ENCODE measurements at places on chromosomes 4 and X.

DNA sequence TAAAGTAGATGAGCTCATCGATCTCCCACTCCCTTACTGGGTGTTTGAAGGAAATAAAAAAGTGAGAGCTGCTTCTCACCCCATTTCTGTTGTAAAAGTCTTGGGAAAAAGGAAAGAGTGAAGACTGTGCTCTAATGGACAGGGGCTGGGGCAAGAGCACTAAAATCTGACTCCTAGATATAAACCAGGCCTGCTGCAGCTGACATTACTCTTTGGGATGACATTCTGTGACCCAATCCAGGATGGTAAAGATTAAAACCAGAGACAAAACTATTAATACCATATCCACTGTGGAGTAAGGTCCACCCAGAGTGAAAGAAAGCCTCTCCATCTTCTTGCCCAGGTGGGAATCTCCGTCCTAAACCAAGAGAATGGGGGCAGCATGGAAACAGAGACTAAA, 20.1 kb upstream of the NEUROG2 start:
- no peak overlapping the region for H3K4me3 ChIP-seq
- H3K4me1 ChIP-seq, result no peaks in the 10 kb centered on the region
- DNase-seq, result no peak

GRCh38 chr4:5465956-5466355, 242.4 kb downstream of the EVC2 start:
- DNase-seq, result no peak
- H3K27me3 ChIP-seq, result no peaks in the 10 kb centered on the region
- H3K4me3 ChIP-seq, result no peak overlapping the region
- H3K36me3 ChIP-seq, result no peaks in the 10 kb centered on the region
- H3K27ac ChIP-seq, result no peak overlapping the region
- no peaks in the 10 kb centered on the region for H3K4me1 ChIP-seq

- DNase-seq, result no peak
- no peaks in the 10 kb centered on the region for H3K27me3 ChIP-seq
- H3K4me1 ChIP-seq, result peaks cover 6% of the 10 kb centered on the region
- H3K27ac ChIP-seq, result no peak overlapping the region
- H3K36me3 ChIP-seq, result no peaks in the 10 kb centered on the region
These were observed 22.3 kb downstream of the TMEM31 start for GRCh38 chrX:103733017-103733416.

GRCh38 chrX:139506333-139506732, 24.2 kb upstream of the F9 start:
- no peaks in the 10 kb centered on the region for H3K27me3 ChIP-seq
- no peak overlapping the region for H3K4me3 ChIP-seq
- DNase-seq, result no peak
- no peaks in the 10 kb centered on the region for H3K4me1 ChIP-seq
- no peak overlapping the region for H3K27ac ChIP-seq

DNA sequence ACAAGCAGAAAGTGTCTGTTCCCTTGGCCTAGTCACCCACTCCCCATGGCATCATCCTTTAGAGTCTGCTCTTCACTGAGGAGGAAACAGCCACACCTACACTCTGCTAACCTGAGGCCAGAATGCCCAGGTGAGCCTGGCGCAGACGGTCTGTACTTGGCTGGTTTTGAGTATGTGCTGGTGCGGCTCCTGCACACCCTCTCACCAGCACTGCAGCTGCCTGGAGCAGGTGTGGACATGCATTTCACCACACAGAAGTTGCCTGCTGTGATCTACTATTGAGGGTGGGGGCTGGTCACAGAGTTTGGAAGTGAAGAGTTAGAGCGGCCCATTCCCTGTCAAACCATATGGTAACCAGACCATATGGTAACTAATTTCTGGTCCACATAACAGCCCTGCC, 39.5 kb downstream of the KANTR start:
- no peaks in the 10 kb centered on the region for H3K27me3 ChIP-seq
- H3K27ac ChIP-seq, result no peak overlapping the region
- DNase-seq, result no peak
- H3K4me3 ChIP-seq, result no peak overlapping the region
- no peaks in the 10 kb centered on the region for H3K36me3 ChIP-seq
- no peaks in the 10 kb centered on the region for H3K4me1 ChIP-seq

DNA sequence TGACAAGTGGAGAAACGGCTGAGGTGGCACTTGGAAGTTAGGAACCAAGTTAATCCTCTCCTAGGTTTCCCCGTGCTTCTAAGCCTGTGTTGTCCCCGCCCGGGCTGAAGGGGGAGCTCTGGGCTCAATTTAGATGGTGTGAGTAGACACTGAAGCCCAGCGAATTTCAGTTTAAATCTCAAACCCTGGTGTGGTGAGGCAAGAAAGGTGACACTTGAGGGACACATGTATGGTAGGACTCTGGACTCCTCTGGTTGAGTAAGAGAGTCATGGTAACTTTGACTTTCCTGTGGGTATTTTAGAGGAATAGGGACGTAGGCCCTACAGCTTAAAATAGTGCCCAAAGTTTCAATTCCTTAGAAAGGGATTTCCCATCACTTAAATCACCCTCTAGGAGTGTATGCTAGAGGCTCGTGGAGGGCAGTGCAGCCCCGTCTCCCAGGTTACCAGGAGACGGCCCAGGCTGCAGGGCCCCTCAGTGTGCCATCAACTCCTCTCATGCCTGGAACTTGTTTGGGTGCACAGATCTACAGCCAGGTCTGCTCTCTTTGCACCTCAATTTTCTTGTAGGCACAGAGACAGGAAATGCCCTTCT, 24.0 kb downstream of the HAND2 start:
- DNase-seq, result peak; percentile 83
- H3K4me1 ChIP-seq, result no peaks in the 10 kb centered on the region
- no peaks in the 10 kb centered on the region for H3K27me3 ChIP-seq
- H3K4me3 ChIP-seq, result peak overlapping the region; percentile 54
- H3K27ac ChIP-seq, result peak overlapping the region; percentile 88

DNA sequence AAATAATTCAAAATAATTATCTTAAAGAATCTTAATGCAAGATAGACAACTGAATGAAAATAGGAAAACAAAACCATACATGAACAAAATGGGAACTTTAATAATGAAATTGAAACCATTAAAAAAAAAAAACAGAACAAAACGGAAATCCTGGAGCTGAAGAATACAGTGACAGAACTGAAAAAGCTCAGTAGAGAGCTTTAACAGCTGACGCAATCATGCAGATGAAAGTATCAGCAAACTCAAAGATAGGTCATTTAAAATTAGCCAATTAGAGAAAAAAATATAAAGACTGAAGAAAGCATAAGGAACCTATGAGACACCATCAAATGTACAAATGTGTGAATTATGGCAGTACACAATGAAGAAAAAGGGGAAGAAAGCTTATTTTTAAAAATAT, 18.8 kb downstream of the SLC25A31 start:
- H3K4me3 ChIP-seq, result no peak overlapping the region
- H3K27me3 ChIP-seq, result no peaks in the 10 kb centered on the region
- no peak for DNase-seq
- no peaks in the 10 kb centered on the region for H3K36me3 ChIP-seq
- no peaks in the 10 kb centered on the region for H3K4me1 ChIP-seq

DNA sequence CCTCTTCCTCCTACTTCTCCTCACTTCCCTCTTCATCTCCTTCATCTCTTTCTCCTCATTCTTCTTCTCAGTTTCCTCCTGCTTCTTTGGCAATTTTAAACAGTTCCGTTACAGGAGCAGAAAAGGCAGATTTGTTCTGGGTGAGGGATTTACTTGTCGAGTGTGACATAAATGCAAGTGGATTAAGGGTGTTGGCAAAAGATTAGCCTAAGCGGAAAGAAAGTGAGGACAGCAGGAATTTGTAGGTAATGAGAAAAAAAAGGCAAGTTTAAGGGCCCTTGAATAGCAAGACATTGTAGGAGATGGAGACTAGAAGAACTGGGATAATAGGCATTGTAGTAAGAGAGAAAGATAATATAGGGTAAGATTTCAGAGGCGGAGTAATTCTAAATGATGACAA, 841.6 kb downstream of the RAPGEF2 start:
- no peaks in the 10 kb centered on the region for H3K36me3 ChIP-seq
- no peak overlapping the region for H3K4me3 ChIP-seq
- no peaks in the 10 kb centered on the region for H3K27me3 ChIP-seq
- no peak overlapping the region for H3K27ac ChIP-seq
- DNase-seq, result no peak
- no peaks in the 10 kb centered on the region for H3K4me1 ChIP-seq

- no peaks in the 10 kb centered on the region for H3K4me1 ChIP-seq
- H3K27ac ChIP-seq, result no peak overlapping the region
- H3K27me3 ChIP-seq, result no peaks in the 10 kb centered on the region
These were observed 142.5 kb upstream of the MAB21L2 start for GRCh38 chr4:150439451-150439933.

DNA sequence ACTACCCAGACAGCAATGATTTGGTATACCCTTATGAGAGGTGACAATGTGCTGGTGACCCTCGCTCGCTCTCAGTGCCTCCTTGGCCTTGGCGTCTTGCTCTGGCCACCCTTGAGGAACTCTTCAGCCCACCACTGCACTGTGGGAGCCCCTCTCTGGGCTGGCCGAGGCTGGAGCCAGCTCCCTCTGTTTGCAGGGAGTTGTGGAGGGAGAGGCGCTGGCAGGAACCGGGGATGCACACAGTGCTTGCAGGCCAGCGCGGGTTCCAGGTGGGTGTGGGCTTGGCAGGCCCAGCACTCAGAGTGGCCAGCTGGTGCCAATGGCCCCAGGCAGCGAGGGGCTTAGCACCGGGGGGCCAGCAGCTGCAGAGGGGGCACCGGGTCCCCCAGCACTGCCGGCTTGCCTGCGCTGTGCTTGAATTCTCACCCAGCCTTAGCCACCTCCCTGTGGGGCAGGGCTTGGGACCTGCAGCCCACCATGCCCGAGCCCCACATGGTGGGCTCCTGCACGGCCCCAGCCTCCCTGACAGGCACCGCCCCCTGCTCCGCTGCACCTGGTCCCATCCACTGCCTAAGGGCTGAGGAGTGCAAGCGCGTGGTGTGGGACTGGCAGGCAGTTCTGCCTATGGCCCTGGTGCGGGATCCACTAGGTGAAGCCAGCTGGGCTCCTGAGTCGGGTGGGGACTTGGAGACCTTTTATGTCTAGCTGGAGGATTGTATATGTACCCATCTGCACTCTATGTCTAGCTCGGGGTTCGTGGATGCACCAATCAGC, 857.0 kb upstream of the IGFBP7 start:
- no peak overlapping the region for H3K4me3 ChIP-seq
- H3K27me3 ChIP-seq, result no peaks in the 10 kb centered on the region
- H3K27ac ChIP-seq, result no peak overlapping the region
- H3K4me1 ChIP-seq, result no peaks in the 10 kb centered on the region
- H3K36me3 ChIP-seq, result no peaks in the 10 kb centered on the region

- H3K4me3 ChIP-seq, result no peak overlapping the region
- no peaks in the 10 kb centered on the region for H3K27me3 ChIP-seq
- no peaks in the 10 kb centered on the region for H3K36me3 ChIP-seq
- no peak for DNase-seq
- H3K27ac ChIP-seq, result no peak overlapping the region
These were observed 20.2 kb upstream of the LRBA start for GRCh38 chr4:151035328-151035727.

DNA sequence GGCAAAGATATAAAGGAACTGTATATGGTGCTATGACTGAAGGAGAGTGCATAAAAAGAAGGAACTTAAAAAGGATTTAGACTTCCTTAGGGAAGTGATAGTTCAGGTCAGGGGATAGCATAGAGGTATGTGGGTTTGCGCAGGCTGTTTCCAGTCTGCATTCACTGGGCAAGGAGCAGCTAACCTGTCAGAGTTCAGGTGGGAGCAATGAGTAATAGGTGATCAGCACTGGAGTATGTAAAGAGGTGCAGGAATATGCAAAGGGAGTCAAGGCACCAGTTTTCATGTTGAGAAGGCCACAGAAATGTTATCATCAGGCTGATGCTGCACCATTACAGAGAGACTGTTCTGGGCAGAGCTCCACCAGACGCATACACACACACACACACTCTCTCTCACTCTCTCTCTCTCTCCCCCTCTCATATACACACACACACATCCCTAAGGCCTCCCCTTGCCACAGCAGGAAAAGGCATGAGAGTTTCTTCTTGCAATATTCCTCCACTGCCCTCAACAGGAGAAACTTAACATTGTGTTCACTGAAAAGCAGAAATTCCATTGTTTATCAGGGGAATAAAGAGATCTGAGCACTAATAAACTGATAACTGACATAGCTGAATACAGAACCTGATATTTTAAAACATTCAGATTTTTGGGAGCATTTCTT, 256.4 kb upstream of the GRID2 start:
- H3K27ac ChIP-seq, result no peak overlapping the region
- no peaks in the 10 kb centered on the region for H3K36me3 ChIP-seq
- no peak for DNase-seq
- H3K4me1 ChIP-seq, result no peaks in the 10 kb centered on the region
- no peaks in the 10 kb centered on the region for H3K27me3 ChIP-seq

DNA sequence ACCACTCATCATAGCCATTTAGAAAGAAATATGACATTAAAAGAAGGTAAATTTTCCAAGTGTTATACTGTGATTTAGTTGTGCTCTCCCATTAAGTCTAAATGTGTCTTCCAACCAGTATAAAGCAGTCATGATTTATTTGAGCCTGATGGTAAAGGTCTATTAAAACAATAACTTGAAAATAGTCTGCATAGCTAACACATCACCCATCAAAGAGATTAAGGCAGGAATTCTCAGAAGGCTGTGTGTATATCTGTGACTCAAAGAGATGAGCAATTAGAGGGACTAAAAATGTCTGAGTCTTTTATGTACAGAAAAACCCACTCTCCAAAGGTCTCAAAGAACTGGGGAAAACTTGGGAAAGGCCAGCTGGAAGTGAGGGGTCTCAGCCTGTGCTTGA, 70.3 kb upstream of the IQCM start:
- no peaks in the 10 kb centered on the region for H3K36me3 ChIP-seq
- peaks cover 10% of the 10 kb centered on the region for H3K4me1 ChIP-seq
- no peaks in the 10 kb centered on the region for H3K27me3 ChIP-seq
- no peak overlapping the region for H3K4me3 ChIP-seq

- H3K36me3 ChIP-seq, result no peaks in the 10 kb centered on the region
- no peaks in the 10 kb centered on the region for H3K27me3 ChIP-seq
- no peaks in the 10 kb centered on the region for H3K4me1 ChIP-seq
- H3K4me3 ChIP-seq, result no peak overlapping the region
These were observed 465.4 kb upstream of the GRID2 start for GRCh38 chr4:91838181-91838861.

DNA sequence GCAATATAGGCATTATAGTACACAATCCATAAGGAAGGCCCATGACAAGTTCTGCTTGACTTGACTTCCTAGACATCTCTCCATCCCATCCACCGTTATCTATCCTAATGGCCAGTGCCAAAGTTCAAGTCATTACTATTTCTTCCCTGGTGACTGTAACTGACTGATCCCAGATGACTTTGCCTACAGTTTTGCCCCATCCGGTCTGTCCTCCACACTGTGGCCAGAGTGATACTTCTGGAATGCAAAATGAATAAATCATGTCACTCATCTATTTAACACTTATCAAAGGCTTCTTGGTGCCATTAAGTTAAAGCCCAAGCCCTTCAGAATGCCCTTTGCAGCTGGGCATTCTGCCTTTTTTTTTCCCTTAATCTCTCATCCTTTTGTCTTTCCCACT, 130.8 kb downstream of the PPARGC1A start:
- DNase-seq, result no peak
- no peaks in the 10 kb centered on the region for H3K4me1 ChIP-seq
- H3K27me3 ChIP-seq, result no peaks in the 10 kb centered on the region
- no peak overlapping the region for H3K4me3 ChIP-seq

GRCh38 chr4:118756429-118756828, 71.2 kb downstream of the METTL14 start:
- H3K27ac ChIP-seq, result peak overlapping the region; percentile 75
- no peak overlapping the region for H3K4me3 ChIP-seq
- H3K27me3 ChIP-seq, result no peaks in the 10 kb centered on the region
- no peak for DNase-seq
